CD4-positive, alpha-beta T cell treated with Interleukin-2 at 100 ng/mL for 4 hours (primary cell): ENCODE measurements at places on chromosomes 5 and 9.
A peak's percentile ranks its signal among the peaks of the same experiment; 100 is the strongest.

- peak; percentile 31 for DNase-seq
Measured at GRCh38 chr9:137277329-137278041, at the start of gene TOR4A. TOR4A (plus strand) TSS chr9:137277726; CDS start chr9:137278690, 964 bp downstream.

GRCh38 chr5:87116825-87117512 is 150.7 kb upstream of the RASA1 start:
- DNase-seq: no peak

DNA sequence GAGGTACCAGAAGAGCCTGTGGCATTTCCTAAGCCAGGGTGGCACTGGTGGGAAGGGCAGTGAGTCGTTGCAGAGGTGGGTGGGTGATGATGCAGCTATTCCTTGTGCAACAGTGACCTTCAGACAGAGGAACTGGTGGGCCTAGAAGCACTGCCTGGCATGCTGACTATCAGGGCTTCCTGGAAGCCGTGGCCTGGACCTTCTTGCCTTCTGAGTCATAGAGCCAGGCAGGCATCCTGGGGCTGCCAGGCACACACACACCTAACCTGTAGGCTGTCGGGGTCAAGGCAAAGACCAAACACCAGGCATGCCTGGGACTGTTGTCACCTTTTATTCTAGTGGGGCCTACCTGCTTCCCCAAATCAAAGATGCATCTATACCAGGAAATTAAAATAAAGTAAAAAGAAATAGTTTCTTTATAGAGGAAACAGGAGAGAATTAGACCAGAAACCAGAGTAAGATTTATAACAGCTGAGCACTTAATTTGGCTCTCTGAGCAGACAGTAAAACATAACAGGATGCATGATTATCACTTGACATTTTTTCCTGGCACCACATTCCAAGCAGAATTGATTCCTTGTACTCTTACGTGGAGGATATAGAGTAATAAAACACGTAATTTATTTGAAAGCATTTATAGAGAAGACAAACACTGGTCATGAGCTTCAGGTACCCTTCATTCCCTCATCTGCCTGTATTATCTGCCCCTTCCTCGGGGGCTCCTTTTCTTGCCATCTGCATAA is 25.1 kb downstream of the NANS start:
- DNase-seq: peak; percentile 49

DNA sequence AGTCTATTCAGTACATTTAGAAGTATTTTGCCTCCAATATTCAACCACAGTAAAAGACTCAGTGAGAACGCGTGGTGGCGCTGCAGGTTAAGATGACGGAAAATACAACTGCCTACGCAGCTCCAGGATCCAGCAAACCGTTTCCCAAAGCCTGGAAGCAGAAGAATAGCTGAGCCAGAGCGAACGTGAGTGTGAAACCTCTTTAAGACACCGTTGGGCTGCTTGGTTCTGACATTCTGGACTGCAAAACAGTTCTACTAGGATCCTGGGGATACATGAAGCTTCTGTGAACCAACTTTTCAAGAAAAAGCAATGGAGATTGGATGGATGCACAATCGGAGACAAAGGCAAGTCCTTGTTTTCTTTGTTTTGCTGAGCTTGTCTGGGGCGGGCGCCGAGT is at the start of gene PCDHB16:
PCDHB16 (plus strand) TSS at position 140 of the 400 bp plus-strand sequence; CDS start at position 313, 173 bp downstream.
- no peak for DNase-seq
